ENCODE measurements at places on chromosomes 6 and 20.
A peak's percentile ranks its signal among the peaks of the same experiment; 100 is the strongest.

GRCh38 chr6:168533414-168533813, 92.4 kb downstream of the SMOC2 start:
- H3K27me3 ChIP-seq = no peaks in the 10 kb centered on the region
- no peak overlapping the region for H3K27ac ChIP-seq
- H3K4me3 ChIP-seq = no peak overlapping the region

- peak within 1 kb of the TSS; percentile 88 for H3K27ac ChIP-seq
- no peaks in the 10 kb centered on the region for H3K36me3 ChIP-seq
- peak within 1 kb of the TSS; percentile 71 for H3K4me3 ChIP-seq
- DNase-seq = no peak
These were observed at the start of gene PTK7 for GRCh38 chr6:43075670-43076463. Gene PTK7 (plus strand): TSS chr6:43076314. CDS start chr6:43076489, 175 bp downstream.

DNA sequence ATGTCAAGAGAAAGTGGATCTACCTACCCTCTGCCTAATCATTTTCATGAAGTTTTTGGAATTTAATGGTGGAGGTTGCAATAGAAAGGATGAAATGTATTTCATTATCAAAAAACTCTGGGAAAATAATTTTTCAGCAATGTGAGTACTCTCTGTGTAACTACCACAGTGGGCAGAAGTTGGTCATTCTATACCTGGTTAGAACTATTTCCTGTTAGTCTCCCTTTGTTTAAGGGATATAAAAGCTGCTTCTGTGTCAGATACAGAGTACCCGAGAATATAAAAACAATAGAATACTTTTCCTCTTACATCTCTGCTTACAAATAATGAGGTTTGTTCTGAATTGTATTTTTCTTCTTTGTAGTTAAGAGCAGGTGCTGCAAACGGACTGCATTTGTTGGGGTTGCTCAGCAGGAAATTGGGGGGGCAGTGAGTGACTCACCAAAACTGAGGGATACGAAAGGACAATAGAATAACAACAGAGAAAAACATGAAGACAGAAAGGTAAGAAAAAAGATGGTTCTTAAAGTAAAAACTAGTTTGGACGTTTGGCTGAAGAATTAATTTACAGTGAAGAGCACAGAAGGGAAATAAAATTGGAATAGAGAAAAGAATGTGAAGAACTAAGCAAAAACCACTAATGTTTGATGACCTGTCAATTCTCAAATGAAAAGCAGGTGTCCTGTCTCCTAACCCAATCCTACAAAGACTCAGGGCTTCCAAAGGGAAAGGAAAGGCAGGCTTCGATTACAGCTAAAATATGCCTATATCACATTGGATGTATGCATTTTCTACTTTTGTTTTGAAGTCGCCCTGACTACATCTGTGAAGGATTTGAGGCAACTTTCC, 703.1 kb downstream of the RFPL4B start:
- H3K4me1 ChIP-seq = no peaks in the 10 kb centered on the region
- H3K4me3 ChIP-seq = no peak overlapping the region
- H3K27ac ChIP-seq = no peak overlapping the region
- no peaks in the 10 kb centered on the region for H3K27me3 ChIP-seq

DNA sequence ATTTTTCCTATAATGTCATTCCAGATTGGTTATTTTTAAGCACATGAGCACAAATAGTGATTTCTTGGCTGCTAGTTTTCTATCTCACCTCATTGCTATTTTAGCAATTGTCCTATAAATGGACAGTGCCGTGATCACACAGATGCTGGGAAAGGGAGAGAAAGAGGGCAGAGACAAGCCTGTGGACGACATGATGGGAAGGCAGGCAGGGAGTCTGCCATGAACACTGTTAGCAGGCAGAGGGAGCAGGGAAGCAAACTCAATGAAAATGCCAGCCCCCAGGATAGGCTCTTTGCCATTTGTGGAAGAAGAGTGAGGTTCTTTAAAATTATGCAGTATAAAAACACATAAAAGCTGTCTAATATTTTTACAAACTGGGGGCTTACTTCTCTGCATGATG, 96.8 kb downstream of the ADTRP start:
- H3K36me3 ChIP-seq = no peaks in the 10 kb centered on the region
- H3K27ac ChIP-seq = no peak overlapping the region
- DNase-seq = no peak
- H3K27me3 ChIP-seq = no peaks in the 10 kb centered on the region
- no peaks in the 10 kb centered on the region for H3K4me1 ChIP-seq

GRCh38 chr20:8853805-8854338, 215.0 kb upstream of the PLCB4 start:
- no peaks in the 10 kb centered on the region for H3K27me3 ChIP-seq
- H3K4me1 ChIP-seq = peaks cover 13% of the 10 kb centered on the region
- peak overlapping the region; percentile 56 for H3K27ac ChIP-seq
- no peak for DNase-seq
- H3K36me3 ChIP-seq = no peaks in the 10 kb centered on the region
- H3K4me3 ChIP-seq = no peak overlapping the region

- H3K4me1 ChIP-seq = no peaks in the 10 kb centered on the region
- H3K36me3 ChIP-seq = no peaks in the 10 kb centered on the region
- no peak overlapping the region for H3K4me3 ChIP-seq
- no peak overlapping the region for H3K27ac ChIP-seq
These were observed 73.1 kb downstream of the MKKS start for GRCh38 chr20:10360878-10361277.

- DNase-seq = no peak
- H3K27ac ChIP-seq = no peak overlapping the region
- H3K27me3 ChIP-seq = no peaks in the 10 kb centered on the region
- no peak overlapping the region for H3K4me3 ChIP-seq
- no peaks in the 10 kb centered on the region for H3K36me3 ChIP-seq
These were observed 72.3 kb upstream of the SSTR4 start for GRCh38 chr20:22962567-22963439.

- H3K27ac ChIP-seq = no peak overlapping the region
- no peak overlapping the region for H3K4me3 ChIP-seq
- DNase-seq = no peak
- H3K27me3 ChIP-seq = no peaks in the 10 kb centered on the region
These were observed 40.3 kb downstream of the PPP1R14C start for GRCh38 chr6:150183105-150183504.

DNA sequence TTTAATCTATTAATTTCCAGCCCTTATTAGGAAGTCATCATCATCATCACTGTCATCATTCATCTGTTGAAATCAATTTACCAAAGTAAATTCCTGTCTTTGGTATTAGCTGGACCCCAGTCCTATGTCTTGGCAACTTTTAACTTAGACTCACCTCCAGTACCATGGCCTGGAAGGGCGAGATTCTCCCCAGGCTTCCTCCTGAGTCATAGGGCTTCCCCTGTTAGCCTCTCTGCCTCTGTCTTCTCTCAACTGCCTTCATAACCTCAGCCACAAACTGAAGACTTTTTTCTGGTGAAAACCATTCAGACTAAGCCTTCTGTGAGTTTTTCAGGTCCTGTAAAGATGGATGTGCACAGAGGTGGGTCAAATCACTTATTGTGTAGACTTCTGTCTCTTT, 95.0 kb downstream of the NKAIN2 start:
- no peaks in the 10 kb centered on the region for H3K4me1 ChIP-seq
- no peaks in the 10 kb centered on the region for H3K27me3 ChIP-seq
- no peak overlapping the region for H3K27ac ChIP-seq
- no peak overlapping the region for H3K4me3 ChIP-seq

DNA sequence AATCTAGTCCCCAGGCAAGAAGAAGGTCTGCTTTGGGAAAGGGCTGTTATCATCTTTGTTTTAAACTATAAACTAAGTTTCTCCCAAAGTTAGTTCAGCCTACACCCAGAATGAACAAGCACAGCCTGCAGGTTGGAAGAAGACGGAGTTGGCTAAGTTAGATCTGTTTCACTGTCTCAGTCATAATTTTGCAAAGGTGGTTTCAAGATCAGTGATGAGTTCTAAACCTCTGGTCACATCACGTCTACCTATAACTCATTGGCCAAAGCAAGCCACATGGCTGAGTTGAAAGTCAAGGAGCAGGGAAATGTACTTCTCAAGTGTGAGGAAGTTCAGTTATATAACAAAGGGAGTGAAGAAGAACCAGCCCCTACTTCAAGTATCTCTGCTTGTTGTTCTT, 50.5 kb upstream of the ECI2 start:
- H3K36me3 ChIP-seq = no peaks in the 10 kb centered on the region
- no peaks in the 10 kb centered on the region for H3K27me3 ChIP-seq
- no peak for DNase-seq
- H3K4me3 ChIP-seq = no peak overlapping the region
- H3K27ac ChIP-seq = no peak overlapping the region
- H3K4me1 ChIP-seq = no peaks in the 10 kb centered on the region

GRCh38 chr6:92757925-92758324, 661.4 kb downstream of the EPHA7 start:
- no peaks in the 10 kb centered on the region for H3K4me1 ChIP-seq
- H3K27me3 ChIP-seq = no peaks in the 10 kb centered on the region
- no peaks in the 10 kb centered on the region for H3K36me3 ChIP-seq
- no peak for DNase-seq
- no peak overlapping the region for H3K27ac ChIP-seq

DNA sequence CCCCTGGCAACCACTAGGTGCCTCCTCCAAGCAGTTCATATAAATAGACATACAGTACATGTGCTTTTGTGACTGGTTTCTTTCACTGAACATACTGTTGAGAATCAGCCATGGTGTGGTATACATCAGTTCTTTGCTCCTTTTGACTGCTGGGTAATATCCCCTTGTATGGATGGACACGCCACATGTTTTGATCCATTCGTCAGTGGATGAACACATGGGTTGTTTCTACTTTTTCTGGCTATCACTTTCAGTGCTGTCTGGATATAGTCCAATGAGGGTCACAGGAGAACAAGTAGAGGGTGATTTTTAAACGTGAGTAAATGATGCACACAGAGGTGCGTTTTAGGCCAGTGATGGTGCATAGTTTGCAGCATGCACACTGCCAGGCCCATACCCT, 183.9 kb downstream of the FOXA2 start:
- no peak overlapping the region for H3K27ac ChIP-seq
- no peaks in the 10 kb centered on the region for H3K36me3 ChIP-seq
- no peaks in the 10 kb centered on the region for H3K27me3 ChIP-seq
- H3K4me1 ChIP-seq = peaks cover 19% of the 10 kb centered on the region
- no peak overlapping the region for H3K4me3 ChIP-seq

- no peak overlapping the region for H3K4me3 ChIP-seq
- no peak overlapping the region for H3K27ac ChIP-seq
- no peaks in the 10 kb centered on the region for H3K4me1 ChIP-seq
- H3K36me3 ChIP-seq = no peaks in the 10 kb centered on the region
- no peak for DNase-seq
- H3K27me3 ChIP-seq = no peaks in the 10 kb centered on the region
These were observed 80.2 kb downstream of the ANKEF1 start for GRCh38 chr20:10115021-10115420.

GRCh38 chr6:144416773-144417172, 131.6 kb downstream of the UTRN start:
- DNase-seq = no peak
- no peak overlapping the region for H3K27ac ChIP-seq
- H3K4me1 ChIP-seq = peaks cover 6% of the 10 kb centered on the region
- no peak overlapping the region for H3K4me3 ChIP-seq
- no peaks in the 10 kb centered on the region for H3K36me3 ChIP-seq

- peak overlapping the region; percentile 84 for H3K27ac ChIP-seq
- H3K4me3 ChIP-seq = no peak overlapping the region
- peaks cover 25% of the 10 kb centered on the region for H3K4me1 ChIP-seq
- no peaks in the 10 kb centered on the region for H3K36me3 ChIP-seq
- H3K27me3 ChIP-seq = no peaks in the 10 kb centered on the region
- no peak for DNase-seq
These were observed 63.2 kb downstream of the SLC24A3 start for GRCh38 chr20:19275630-19276071.

GRCh38 chr20:53557130-53557529, 36.5 kb downstream of the ZNF217 start:
- H3K27ac ChIP-seq = no peak overlapping the region
- no peak for DNase-seq

GRCh38 chr6:2739335-2739734, 11.4 kb downstream of the MYLK4 start:
- no peak overlapping the region for H3K4me3 ChIP-seq
- no peak for DNase-seq
- H3K36me3 ChIP-seq = no peaks in the 10 kb centered on the region
- no peaks in the 10 kb centered on the region for H3K27me3 ChIP-seq

DNA sequence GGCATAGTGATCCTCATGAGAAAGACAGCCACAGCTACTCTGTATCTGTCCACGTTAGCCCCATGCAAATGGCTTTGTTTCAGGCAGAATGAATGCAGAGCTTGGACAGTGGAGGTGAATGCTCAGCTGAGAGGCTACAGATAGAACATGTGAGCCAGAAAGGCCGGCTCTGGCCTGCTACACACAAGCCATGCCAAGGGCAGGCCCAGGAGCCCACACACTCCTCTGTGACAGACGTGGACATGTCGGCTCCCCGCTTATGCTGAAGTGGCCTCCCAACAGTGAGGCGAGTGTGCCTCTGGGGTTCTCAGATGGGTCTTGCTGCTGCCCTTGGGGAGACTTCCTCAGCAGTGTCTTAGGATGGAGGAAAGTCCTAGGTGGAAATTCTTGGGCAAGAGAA, 159.6 kb downstream of the SYNDIG1 start:
- no peaks in the 10 kb centered on the region for H3K4me1 ChIP-seq
- no peak overlapping the region for H3K27ac ChIP-seq
- no peak overlapping the region for H3K4me3 ChIP-seq

GRCh38 chr6:63058601-63059000, 152.7 kb upstream of the FKBP1C start:
- H3K27me3 ChIP-seq = no peaks in the 10 kb centered on the region

GRCh38 chr20:64077094-64077493, 2.2 kb downstream of the RGS19 start:
- peaks cover 23% of the 10 kb centered on the region for H3K4me1 ChIP-seq
- DNase-seq = no peak
- H3K4me3 ChIP-seq = peak overlapping the region; percentile 16

DNA sequence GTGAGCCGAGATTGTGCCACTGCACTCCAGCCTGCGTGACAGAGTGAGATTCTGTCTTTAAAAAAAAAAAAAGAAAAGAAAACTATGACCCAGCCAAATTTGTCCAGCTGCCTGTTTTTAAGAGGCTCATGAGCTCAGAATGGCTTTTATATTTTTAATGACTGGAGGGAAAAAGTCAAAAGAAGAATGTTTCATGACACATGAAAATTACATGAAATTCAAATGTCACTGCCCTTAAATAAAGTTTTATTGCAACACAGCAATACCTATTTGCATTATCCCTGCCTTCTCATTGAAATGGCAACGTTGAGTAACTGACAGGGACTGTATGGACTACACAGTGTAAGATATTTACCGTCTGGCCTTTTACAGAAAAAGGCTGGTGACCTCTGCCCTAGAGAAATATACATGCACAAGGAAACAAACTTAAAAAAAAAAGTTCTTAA, 11.4 kb downstream of the SENP6 start:
- no peak overlapping the region for H3K4me3 ChIP-seq
- no peak for DNase-seq
- H3K27me3 ChIP-seq = no peaks in the 10 kb centered on the region
- peak overlapping the region; percentile 66 for H3K27ac ChIP-seq

GRCh38 chr6:157240960-157241311, 82.4 kb downstream of the TMEM242 start:
- no peak for DNase-seq
- H3K27me3 ChIP-seq = no peaks in the 10 kb centered on the region
- no peaks in the 10 kb centered on the region for H3K36me3 ChIP-seq
- H3K4me1 ChIP-seq = peaks cover 48% of the 10 kb centered on the region

GRCh38 chr6:72916906-72917305, 295.0 kb downstream of the KCNQ5 start:
- H3K4me3 ChIP-seq = no peak overlapping the region
- no peak overlapping the region for H3K27ac ChIP-seq
- H3K36me3 ChIP-seq = no peaks in the 10 kb centered on the region
- H3K27me3 ChIP-seq = no peaks in the 10 kb centered on the region
- no peaks in the 10 kb centered on the region for H3K4me1 ChIP-seq

Measured in vagina (tissue), 2 donors.